Activated T-helper 1 cell treated with anti-CD3 and anti-CD28 coated beads, Interleukin-12 subunit alpha, Interleukin-12 subunit beta, Interleukin-2, Interleukin-4 antibody, amounts not matched to agents 30 ng/mL and 10 ng/mL and 1 ng/mL, durations not matched to agents 14 hours and 24 hours and 36 hours (primary cell): ENCODE measurements at places on chromosomes 11 and 22.
A peak's percentile ranks its signal among the peaks of the same experiment; 100 is the strongest.

GRCh38 chr11:95877291-95877690, 46.6 kb downstream of the MTMR2 start:
- peaks cover 10% of the 10 kb centered on the region for H3K36me3 ChIP-seq
- H3K4me3 ChIP-seq: no peak overlapping the region
- DNase-seq: no peak
- H3K27ac ChIP-seq: no peak overlapping the region
- H3K4me1 ChIP-seq: peaks cover 5% of the 10 kb centered on the region
- H3K27me3 ChIP-seq: no peaks in the 10 kb centered on the region

- no peak for DNase-seq
- no peaks in the 10 kb centered on the region for H3K4me1 ChIP-seq
- H3K27me3 ChIP-seq: no peaks in the 10 kb centered on the region
- H3K4me3 ChIP-seq: no peak overlapping the region
- no peak overlapping the region for H3K27ac ChIP-seq
- no peaks in the 10 kb centered on the region for H3K36me3 ChIP-seq
Observed at GRCh38 chr11:42239188-42239587, 779.7 kb upstream of the LRRC4C start.

- H3K27ac ChIP-seq: peak overlapping the region; percentile 73
- DNase-seq: no peak
- peaks cover 9% of the 10 kb centered on the region for H3K36me3 ChIP-seq
Observed at GRCh38 chr22:24284747-24285203, 14.1 kb downstream of the SPECC1L start.

DNA sequence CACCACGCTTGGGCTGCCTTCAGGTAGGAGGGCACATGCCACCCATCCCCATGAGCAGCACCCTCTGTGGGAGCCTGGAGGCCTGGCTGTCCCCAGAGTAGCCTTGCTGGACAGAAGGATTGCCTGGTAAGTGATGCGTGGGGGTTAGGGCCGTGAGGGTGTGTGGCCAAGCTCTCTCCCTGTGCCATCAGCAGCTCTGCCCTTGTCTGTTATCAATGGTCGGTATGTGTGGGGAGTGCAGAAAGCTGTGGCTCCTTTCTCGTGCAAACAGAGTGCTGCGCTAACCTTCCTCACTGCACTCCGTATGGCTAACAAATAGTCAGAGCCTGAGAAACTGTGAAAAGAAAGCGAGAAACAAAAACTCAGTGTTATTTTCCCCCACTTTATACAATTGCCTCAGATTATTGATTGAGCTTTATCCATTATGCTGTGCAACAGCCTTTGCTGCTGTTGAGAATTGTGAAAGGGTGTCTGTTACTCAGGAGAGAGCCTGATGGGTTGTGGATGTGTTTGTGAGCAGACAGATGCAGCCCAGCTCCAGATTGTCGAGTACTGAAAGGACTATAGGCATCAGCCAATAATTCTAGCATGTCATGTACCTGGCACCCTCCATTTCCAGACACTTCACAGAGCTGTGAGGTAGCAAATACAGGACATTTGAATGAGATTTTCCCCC, 432.2 kb downstream of the NTM start:
- H3K4me3 ChIP-seq: no peak overlapping the region
- H3K27me3 ChIP-seq: peaks cover 2% of the 10 kb centered on the region
- H3K4me1 ChIP-seq: no peaks in the 10 kb centered on the region
- H3K27ac ChIP-seq: no peak overlapping the region
- no peaks in the 10 kb centered on the region for H3K36me3 ChIP-seq
- no peak for DNase-seq

- H3K4me1 ChIP-seq: peaks cover 12% of the 10 kb centered on the region
- H3K36me3 ChIP-seq: no peaks in the 10 kb centered on the region
- no peak for DNase-seq
- peaks cover 6% of the 10 kb centered on the region for H3K27me3 ChIP-seq
- H3K27ac ChIP-seq: no peak overlapping the region
Observed at GRCh38 chr11:134655189-134655989, 243.3 kb upstream of the B3GAT1 start.

- peaks cover 26% of the 10 kb centered on the region for H3K27me3 ChIP-seq
- DNase-seq: no peak
- H3K4me3 ChIP-seq: peak overlapping the region; percentile 93
- peaks cover 4% of the 10 kb centered on the region for H3K36me3 ChIP-seq
- H3K27ac ChIP-seq: peak overlapping the region; percentile 91
Observed at GRCh38 chr11:85647078-85647477, 689 bp upstream of the TMEM126A start.

GRCh38 chr22:36277482-36278291, 24.8 kb downstream of the APOL1 start:
- no peak overlapping the region for H3K4me3 ChIP-seq
- peaks cover 12% of the 10 kb centered on the region for H3K4me1 ChIP-seq
- H3K27ac ChIP-seq: peak overlapping the region; percentile 24
- peaks cover 25% of the 10 kb centered on the region for H3K36me3 ChIP-seq

DNA sequence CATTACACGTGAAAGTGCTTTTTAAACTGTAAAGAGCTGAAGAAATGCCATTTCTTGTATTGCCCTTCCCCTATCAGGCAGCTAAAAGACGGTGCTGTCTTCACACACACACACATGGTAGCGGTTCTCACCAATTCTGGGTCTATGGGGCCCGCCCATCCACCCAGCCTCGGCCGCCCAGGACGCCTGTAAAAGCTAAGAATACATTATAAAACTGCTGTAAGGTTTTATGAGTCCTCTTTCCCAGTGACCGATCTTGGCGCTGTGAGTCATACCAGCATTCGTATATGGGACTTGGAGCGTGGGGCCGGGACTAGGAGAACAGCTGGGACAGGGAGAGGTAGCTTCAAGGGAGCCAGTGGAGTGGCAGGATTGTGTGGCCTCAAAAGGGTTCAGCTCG, 149.7 kb upstream of the CADM1 start:
- no peaks in the 10 kb centered on the region for H3K4me1 ChIP-seq
- no peak overlapping the region for H3K27ac ChIP-seq
- H3K27me3 ChIP-seq: peaks cover 14% of the 10 kb centered on the region
- DNase-seq: no peak
- no peaks in the 10 kb centered on the region for H3K36me3 ChIP-seq

GRCh38 chr11:12090761-12091258, 19.6 kb upstream of the MICAL2 start:
- peak overlapping the region; percentile 30 for H3K27ac ChIP-seq
- DNase-seq: no peak
- H3K4me1 ChIP-seq: peaks cover 77% of the 10 kb centered on the region
- H3K36me3 ChIP-seq: peaks cover 5% of the 10 kb centered on the region
- H3K4me3 ChIP-seq: no peak overlapping the region

DNA sequence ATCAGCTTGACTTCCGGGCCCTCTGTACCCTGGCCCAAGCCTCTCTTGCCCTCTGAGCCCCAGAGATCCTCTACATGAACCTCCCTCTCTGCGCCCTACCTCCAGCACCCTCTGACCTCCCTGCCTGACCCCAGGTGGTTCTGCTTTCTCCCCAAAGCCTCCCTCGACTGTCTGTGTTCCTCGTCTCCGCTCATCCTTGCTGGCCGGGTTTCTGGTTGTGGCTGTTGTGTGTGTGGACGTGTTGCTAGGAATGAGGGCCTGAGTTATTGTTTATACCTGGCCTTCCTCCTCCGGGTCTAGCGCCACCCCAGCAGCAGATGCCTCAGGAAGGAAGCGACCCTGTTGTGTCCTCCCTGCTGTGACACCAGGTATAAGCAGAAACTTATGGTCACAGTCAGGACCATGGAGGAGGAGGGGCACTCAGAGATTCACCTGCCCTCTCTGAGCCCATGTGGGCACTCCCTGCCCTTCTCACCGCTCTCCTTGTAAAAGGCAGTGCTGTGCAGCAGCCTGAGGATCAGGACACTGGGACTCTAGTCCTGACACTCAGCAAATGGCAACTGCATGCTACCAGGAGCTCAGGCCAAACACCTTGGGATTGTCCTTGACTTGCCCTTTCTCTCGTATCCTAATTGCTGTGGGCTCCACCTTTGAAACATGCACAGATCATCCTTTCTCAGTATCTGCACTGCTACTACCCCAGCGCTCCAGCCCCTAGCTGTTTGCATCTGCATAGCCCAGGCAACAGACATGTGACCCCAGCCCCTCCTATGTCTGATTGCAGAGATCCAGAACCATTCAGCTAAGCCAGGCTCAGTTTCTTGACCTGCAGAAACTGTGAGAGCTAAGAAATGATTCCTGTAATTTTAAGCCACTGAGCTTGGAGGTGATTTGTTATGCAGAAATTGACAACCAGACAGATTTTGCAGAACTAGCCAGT, 140.1 kb downstream of the ST3GAL4 start:
- no peak overlapping the region for H3K27ac ChIP-seq
- H3K36me3 ChIP-seq: no peaks in the 10 kb centered on the region
- no peaks in the 10 kb centered on the region for H3K4me1 ChIP-seq
- peaks cover 13% of the 10 kb centered on the region for H3K27me3 ChIP-seq
- DNase-seq: no peak
- no peak overlapping the region for H3K4me3 ChIP-seq

DNA sequence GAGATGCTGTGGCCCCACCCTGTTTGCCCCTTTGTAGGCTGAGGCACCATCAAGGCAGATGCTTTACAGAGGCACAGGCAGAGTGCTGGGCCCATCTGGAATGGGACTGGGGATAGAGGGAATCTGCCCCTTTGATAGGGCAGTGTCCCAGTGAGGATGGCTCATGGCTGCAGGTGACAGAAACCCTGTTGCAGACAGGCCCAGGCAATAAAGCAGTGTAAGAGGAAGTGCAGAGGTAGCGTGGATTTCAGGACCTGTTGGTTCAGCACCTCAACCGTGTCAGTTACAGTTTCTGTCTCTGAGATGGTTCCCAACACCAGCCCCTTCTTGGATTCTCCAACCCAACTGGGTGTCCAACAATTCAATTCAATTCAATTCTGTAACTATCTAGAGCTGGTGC, 25.1 kb downstream of the PRDM11 start:
- H3K27me3 ChIP-seq: peaks cover 19% of the 10 kb centered on the region
- H3K36me3 ChIP-seq: no peaks in the 10 kb centered on the region

GRCh38 chr11:3153291-3153861, 11.7 kb downstream of the OSBPL5 start:
- peaks cover 2% of the 10 kb centered on the region for H3K27me3 ChIP-seq
- no peaks in the 10 kb centered on the region for H3K36me3 ChIP-seq
- H3K27ac ChIP-seq: no peak overlapping the region

DNA sequence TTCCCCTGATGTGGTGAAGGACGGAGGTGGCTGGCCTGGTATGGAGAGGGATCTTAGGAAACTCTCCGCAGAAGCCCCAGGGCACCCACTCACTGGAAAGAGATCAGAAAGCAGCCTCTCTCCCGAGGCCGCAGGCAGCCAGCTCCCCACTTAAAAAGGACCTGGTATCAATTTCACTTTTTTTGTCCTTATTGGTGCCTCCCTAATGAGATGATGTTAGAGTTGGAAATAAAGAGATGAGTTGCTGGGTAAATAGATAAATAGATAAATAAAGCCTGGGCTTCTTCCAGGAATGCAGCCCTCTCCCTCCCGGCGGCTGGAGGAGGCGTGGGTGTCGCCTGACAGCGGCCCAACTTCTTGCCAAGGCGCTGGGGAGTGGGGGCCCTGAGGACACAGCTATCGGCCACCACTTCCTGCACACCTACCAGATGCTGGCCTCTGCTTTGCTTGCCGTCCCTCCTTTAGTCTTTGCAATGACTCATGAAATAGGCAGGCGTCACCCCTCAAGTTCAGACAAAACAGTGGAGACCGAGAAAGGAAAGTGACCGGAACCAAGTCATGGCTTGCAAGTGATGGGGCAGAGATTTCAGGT, 42.9 kb downstream of the LINC01488 start:
- H3K4me1 ChIP-seq: no peaks in the 10 kb centered on the region
- no peak overlapping the region for H3K4me3 ChIP-seq
- peaks cover 4% of the 10 kb centered on the region for H3K27me3 ChIP-seq
